ENCODE measurements at places on chromosomes 4 and X. TPM values are rescaled to one million over a fixed set of nuclear protein-coding genes. Genes with fewer than 3 reads are reported as not detected.

- no peaks in the 10 kb centered on the region for H3K36me3 ChIP-seq
- peak overlapping the region; percentile 23 for H3K27ac ChIP-seq
Measured at GRCh38 chr4:8468746-8469535, 28.4 kb downstream of the TRMT44 start.

DNA sequence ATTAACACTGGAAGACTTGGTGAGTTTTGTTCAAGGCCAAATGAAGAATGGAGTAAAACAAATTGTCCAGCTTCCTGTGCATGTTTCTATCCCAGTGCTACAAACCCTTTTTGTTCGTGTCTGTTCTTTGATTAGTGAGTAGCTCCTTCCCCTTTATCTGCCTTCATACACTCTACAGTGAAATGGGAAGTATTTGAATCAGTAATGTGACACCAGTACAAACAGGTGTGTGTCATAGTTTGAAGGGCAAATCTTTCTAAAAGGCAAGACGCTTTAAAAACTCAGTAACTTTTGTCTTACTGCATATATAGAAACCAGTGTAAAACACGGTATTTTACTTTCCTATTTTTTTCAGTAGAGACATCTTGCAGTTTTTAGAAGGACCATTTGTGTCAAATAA, 5.9 kb downstream of the ARHGEF38 start:
- peaks cover 6% of the 10 kb centered on the region for H3K27me3 ChIP-seq
- no peak for DNase-seq
- no peaks in the 10 kb centered on the region for H3K4me1 ChIP-seq
- H3K27ac ChIP-seq, result no peak overlapping the region

DNA sequence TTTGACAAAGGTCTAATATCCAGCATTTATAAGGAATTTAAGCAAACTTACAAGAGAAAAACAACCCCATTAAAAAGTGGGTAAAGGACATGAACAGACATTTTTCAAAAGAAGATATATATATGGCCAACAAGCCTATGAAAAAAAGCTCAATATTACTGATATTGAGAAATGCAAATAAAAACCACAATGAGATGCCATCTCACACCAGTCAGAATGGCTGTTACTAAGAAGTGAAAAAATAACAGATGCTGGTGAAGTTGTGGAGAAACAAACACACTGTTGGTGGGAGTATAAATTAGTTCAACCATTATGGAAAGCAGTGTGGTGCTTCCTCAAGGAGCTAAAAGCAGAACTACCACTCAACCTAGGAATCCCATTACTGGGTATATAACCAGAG, 91.6 kb upstream of the EFHC2 start:
- no peak for DNase-seq
- H3K27me3 ChIP-seq, result peaks cover 5% of the 10 kb centered on the region
- H3K4me1 ChIP-seq, result no peaks in the 10 kb centered on the region

CT47C1 gene
- not detected for total RNA-seq

DNA sequence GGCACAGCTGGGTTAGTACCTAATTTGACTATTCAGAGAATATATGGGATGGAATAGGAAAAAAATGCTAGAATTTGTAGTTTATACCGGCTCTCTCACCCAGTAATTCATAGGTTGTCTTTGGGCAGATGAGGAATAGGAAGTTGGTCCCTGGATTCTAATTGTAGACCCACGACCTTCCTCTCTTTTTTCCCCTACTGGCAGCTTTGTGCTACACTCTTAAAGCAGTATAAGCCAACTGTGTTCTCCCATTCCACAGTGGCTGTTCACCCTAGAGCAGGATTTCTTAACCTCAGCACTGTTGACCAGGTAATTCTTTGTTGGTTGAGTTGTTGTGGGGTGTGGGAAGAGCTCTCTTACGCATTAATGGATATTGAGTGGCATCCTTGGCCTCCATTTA, 92.9 kb downstream of the FNIP2 start:
- H3K4me1 ChIP-seq, result peaks cover 6% of the 10 kb centered on the region
- peaks cover 3% of the 10 kb centered on the region for H3K27me3 ChIP-seq
- H3K27ac ChIP-seq, result no peak overlapping the region

GRCh38 chr4:37465296-37465695, 220.8 kb downstream of the NWD2 start:
- no peak overlapping the region for H3K27ac ChIP-seq
- H3K27me3 ChIP-seq, result peaks cover 4% of the 10 kb centered on the region
- no peak for DNase-seq
- no peaks in the 10 kb centered on the region for H3K36me3 ChIP-seq
- no peak overlapping the region for H3K4me3 ChIP-seq

DNA sequence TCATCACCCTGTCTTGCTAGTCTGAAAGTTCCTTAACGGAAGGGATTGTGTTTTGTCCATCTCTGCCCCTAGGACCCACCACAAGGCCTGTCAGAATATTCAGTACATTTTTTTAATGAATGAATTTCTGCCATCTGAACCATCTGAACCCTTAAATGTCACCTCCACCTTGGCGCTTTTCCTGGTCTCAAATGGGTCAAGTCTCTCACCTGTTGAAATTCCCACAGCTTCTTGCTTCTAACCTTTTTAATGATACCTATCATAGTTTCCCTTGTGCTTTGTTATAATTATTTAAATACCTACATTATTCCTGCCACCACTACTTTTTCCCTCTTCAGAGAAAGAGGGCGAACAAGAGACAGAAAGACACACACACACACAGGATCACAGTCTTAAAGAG, 48.0 kb downstream of the SHROOM4 start:
- no peak overlapping the region for H3K4me3 ChIP-seq
- H3K27ac ChIP-seq, result no peak overlapping the region
- H3K27me3 ChIP-seq, result no peaks in the 10 kb centered on the region
- H3K36me3 ChIP-seq, result no peaks in the 10 kb centered on the region
- DNase-seq, result no peak
- H3K4me1 ChIP-seq, result no peaks in the 10 kb centered on the region

- no peak overlapping the region for H3K27ac ChIP-seq
- no peak for DNase-seq
Measured at GRCh38 chr4:6177587-6178197, 22.7 kb downstream of the JAKMIP1 start.

- H3K27ac ChIP-seq, result no peak overlapping the region
- H3K4me1 ChIP-seq, result no peaks in the 10 kb centered on the region
- no peak for DNase-seq
- H3K27me3 ChIP-seq, result peaks cover 2% of the 10 kb centered on the region
- no peaks in the 10 kb centered on the region for H3K36me3 ChIP-seq
- H3K4me3 ChIP-seq, result peak overlapping the region; percentile 85
Measured at GRCh38 chr4:127624173-127624572, 8.6 kb upstream of the INTU start.

Data from glutamatergic neuron (in vitro differentiated cells).